Kidney epithelial cell (primary cell): ENCODE measurements at places on chromosomes 5 and 9. TPM values are rescaled to one million over a fixed set of nuclear protein-coding genes. Genes with fewer than 3 reads are reported as not detected.

LEAP2 gene
- total RNA-seq, result 0.25 and 0.34 TPM in 2 replicates

DNA sequence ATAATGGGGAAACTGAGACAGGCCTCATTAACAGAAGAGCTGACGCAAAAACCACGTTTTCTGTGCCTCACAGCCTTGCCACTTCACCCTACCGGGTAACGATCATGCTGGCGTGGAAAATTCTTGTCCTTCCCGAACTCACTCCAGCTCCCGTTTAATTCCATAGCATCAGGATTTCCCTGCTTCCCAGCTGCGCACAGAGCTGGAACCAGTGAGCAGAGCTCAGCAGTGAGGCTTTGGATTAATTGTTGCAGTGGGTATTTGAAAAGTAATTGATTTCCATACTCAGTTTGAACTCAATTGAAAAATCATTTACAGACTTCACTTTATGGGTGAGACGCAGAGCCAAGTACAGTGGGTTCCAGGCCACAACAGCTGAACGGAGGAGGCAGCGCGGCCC lies 199.0 kb upstream of the ADAMTS16 start:
- no peak for DNase-seq

- no peak for DNase-seq
These were observed 216.4 kb downstream of the TARS1 start for GRCh38 chr5:33657176-33657575.

DNA sequence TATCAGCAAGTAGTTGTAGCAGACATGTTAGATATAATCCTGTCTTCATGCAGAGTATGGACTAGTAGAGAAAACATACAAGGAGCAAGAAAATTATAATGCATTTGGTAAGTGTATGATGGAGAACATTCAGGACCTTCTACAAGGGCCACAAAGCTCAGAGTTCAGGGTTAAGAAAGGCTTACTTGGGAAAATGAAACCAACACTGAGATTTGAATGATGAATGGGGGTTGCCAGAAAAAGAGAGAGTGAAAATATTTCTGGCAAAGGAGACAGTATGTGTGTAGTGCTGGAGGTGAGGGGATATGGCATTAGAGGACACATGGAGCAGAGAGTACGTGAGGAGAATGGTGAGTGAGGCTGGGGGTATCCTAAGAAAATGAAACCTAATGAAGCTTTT lies 169.8 kb upstream of the STK32A start:
- no peak for DNase-seq

- DNase-seq, result no peak
These were observed 10.0 kb upstream of the AGPAT2 start for GRCh38 chr9:136697146-136697820.

FAM153A gene
- total RNA-seq, result 0.41 TPM in 1 of 2 replicates, not detected in the other

ANKRD34B gene
- total RNA-seq, result 1.5 and 2.2 TPM in 2 replicates

GRCh38 chr5:143261748-143262392 lies 141.6 kb downstream of the NR3C1 start:
- DNase-seq, result no peak

GRCh38 chr5:67272453-67273130 lies 76.0 kb upstream of the CD180 start:
- DNase-seq, result no peak

NIPAL4 gene
- total RNA-seq, result 22.7 and 30.5 TPM in 2 replicates

- no peak for DNase-seq
These were observed 592.1 kb downstream of the TLE4 start for GRCh38 chr9:80163889-80164288.

IL4 gene
- not detected in 2 replicates for total RNA-seq

- DNase-seq, result no peak
These were observed 893.5 kb upstream of the NUDT12 start for GRCh38 chr5:104456122-104456521.

DNA sequence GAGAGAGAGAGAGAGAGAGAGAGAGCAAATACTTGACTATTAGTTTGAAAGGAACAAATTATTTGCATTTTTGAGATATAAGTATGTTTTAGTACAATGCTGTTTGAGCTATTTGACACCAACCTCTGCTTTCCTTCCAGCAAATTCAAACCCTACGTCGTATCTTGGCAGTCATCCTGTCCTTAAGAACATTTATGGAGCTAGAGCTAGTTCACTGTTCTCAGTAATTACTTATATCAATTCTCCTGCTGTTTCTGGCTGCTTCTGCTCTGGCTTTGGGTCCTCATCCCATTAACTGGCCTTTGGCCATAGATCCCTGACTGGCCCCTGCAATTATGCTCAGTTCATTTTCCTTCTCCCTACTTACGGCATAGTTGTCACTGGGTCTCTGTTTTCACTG lies 19.9 kb upstream of the ERAP2 start:
- DNase-seq, result no peak

- no peak for DNase-seq
These were observed 130.1 kb upstream of the TLR4 start for GRCh38 chr9:117574099-117574498.

GRCh38 chr5:114418176-114419066 lies 56.6 kb downstream of the KCNN2 start:
- no peak for DNase-seq

GRCh38 chr9:16704116-16705110 lies 166.1 kb downstream of the BNC2 start:
- no peak for DNase-seq

GRCh38 chr5:171906066-171906570 lies 100.3 kb downstream of the FBXW11 start:
- DNase-seq, result no peak

PDE8B gene
- total RNA-seq, result 0.21 and 0.33 TPM in 2 replicates

MAML1 gene
- total RNA-seq, result 17.5 and 18.8 TPM in 2 replicates

DNA sequence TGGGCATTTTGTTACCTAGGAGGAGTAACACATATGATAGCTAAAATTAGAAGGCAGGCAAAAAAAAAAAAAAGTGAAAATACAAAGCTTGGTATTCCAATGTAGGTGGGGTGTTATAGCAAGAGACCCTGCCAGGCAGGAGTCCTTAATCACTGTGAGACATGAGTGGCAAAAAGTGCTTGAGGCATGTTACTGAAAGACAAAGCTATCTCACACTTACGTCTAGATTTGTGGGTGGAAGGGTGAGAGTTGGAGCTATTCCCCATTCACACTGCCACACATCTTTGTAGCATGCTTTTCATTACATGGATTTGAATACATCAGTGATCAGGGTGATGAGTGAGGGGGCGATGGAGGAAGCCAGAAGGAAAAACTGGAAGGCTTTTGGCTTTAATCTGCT lies 2.6 kb upstream of the PLPPR1 start:
- DNase-seq, result no peak

DNA sequence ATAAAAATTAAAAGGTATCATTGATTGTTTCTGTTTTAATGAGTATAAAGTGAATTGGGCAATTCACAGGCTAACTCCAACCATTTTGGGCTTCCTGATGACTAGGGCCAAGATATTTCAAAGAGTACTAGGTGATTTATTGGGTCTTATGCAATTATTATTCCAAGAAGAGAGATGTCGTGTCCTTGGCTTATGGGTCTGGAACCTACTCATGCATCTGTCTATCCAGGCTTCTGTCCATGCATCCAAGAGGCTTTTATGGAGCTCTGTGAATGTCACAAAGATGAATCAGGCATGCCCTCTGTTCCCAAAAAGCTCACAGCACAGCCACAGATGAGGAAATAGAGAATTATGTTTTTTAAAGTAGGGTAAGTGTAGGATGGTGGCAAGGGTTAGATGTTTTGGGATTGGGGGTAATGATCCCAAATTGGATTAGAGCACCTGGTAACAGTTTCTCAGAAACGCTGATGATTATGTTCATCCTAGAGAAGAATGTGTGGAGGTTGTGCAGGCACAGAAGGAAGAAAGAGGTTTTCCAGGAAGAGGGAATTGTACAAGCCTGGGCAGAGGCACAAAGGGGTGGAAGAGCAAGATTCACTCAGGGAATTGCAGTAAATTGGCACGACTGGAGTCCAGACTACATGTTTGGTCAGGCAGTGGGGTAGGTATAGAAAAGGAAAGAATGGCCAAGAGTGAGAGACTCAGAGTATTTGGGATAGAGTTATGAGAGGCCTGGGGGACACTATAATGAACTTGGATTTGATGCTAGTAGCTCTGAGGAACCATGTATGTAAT lies 83.0 kb upstream of the TNC start:
- DNase-seq, result no peak

GRCh38 chr5:167525004-167525403 lies 766.4 kb upstream of the WWC1 start:
- DNase-seq, result no peak

- DNase-seq, result no peak
These were observed 194.8 kb downstream of the HSPA4 start for GRCh38 chr5:133246376-133247150.

DNA sequence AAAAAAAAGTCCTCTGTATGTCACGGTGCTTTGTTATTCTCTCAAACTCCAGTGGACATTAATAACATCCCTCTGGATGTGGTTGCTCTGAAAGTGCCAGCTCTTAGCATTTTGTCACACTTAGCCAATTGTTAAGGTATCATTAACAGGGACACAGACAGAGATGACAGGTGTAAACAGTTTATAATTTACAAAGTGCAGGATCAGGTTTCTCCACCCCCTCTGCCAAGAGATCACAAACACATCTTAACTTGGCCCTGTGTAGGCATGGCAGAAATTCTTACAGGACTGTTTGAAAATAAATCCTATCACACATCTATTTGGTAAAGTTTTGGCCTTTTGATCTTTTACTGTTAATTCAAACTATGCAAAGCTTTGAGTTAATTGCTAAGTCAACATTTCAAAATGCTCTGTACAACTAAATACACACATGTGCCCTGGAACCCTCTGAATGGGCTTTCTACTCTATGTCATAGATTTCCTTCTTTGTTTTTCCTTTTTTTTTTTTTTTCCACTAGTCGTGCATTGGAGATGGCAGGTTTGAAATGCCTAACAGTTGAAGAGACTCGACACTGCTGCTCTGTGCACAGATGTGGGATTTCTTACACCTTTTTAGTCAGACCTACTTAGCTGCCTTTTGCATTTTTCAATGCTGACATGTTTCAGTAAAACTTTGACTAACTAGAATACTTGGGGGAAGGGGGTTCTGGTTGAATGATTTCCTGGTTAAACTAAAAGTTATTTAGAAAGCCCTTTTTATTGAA lies 41.7 kb downstream of the SEMA6A start:
- peak; percentile 62 for DNase-seq

CCDC171 gene
- 3.3 and 5.0 TPM in 2 replicates for total RNA-seq

CDC20B gene
- 0.27 TPM in 1 of 2 replicates, not detected in the other for total RNA-seq
